ENCODE measurements at places on chromosomes 5 and 9. TPM values are rescaled to one million over a fixed set of nuclear protein-coding genes. Genes with fewer than 3 reads are reported as not detected.

TEX48 gene
- not detected for total RNA-seq

- no peak overlapping the region for H3K27ac ChIP-seq
- DNase-seq, result no peak
- no peaks in the 10 kb centered on the region for H3K27me3 ChIP-seq
- no peaks in the 10 kb centered on the region for H3K4me1 ChIP-seq
- no peak overlapping the region for H3K4me3 ChIP-seq
- H3K36me3 ChIP-seq, result no peaks in the 10 kb centered on the region
Measured at GRCh38 chr5:14893381-14893780, 21.8 kb upstream of the ANKH start.

GFI1B gene
- not detected for total RNA-seq

DNA sequence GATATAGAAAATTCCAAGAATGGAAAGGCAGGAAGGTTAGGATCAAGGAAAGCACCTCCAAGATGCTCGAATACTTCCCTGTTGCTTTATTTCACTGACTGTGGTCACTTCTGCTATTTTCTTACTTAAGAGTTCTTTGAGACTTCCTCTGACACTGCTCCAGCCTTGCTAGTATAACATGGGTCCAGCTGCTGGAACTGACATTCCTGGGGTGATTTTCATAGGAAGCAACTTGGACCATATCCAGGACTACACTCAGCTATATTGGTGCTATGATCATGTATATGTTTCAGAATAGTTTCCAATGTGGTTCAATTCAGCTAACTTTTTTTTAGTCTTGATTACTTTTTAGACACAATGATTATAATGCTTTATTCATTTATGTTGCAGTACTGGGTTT, 81.6 kb upstream of the CKMT2 start:
- H3K4me3 ChIP-seq, result no peak overlapping the region
- H3K27me3 ChIP-seq, result no peaks in the 10 kb centered on the region
- no peaks in the 10 kb centered on the region for H3K36me3 ChIP-seq
- H3K4me1 ChIP-seq, result no peaks in the 10 kb centered on the region
- no peak overlapping the region for H3K27ac ChIP-seq

NIPAL4 gene
- total RNA-seq, result not detected

- H3K27me3 ChIP-seq, result no peaks in the 10 kb centered on the region
- no peak overlapping the region for H3K4me3 ChIP-seq
- no peaks in the 10 kb centered on the region for H3K4me1 ChIP-seq
- H3K36me3 ChIP-seq, result no peaks in the 10 kb centered on the region
Measured at GRCh38 chr5:181035991-181036815, 3.9 kb upstream of the BTNL9 start.

DNA sequence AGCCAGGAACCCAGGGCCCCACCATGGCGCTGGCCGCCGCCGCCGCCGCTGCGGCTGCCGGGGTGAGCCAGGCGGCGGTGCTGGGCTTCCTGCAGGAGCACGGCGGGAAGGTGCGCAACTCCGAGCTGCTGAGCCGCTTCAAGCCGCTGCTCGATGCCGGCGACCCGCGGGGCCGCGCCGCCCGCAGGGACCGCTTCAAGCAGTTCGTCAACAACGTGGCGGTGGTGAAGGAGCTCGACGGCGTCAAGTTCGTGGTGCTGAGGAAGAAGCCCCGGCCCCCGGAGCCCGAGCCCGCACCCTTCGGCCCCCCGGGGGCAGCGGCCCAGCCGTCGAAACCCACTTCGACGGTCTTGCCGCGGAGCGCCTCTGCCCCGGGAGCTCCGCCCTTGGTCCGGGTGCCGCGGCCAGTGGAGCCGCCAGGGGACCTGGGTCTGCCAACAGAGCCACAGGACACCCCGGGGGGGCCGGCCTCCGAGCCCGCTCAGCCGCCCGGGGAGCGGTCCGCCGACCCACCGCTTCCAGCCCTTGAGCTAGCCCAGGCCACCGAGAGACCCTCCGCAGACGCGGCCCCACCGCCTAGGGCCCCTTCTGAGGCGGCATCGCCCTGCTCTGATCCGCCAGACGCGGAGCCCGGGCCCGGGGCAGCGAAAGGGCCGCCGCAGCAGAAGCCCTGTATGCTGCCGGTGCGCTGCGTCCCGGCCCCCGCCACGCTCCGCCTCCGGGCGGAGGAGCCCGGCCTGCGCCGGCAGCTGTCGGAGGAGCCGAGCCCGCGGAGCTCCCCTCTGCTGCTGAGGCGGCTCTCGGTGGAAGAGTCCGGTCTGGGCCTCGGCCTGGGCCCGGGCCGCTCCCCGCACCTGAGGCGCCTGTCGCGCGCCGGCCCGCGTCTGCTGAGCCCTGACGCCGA, 749 bp downstream of the SOWAHA start:
- peak overlapping the region; percentile 37 for H3K27ac ChIP-seq
- peak; percentile 56 for DNase-seq
- no peaks in the 10 kb centered on the region for H3K27me3 ChIP-seq
- no peaks in the 10 kb centered on the region for H3K36me3 ChIP-seq
- H3K4me1 ChIP-seq, result peaks cover 26% of the 10 kb centered on the region

DNA sequence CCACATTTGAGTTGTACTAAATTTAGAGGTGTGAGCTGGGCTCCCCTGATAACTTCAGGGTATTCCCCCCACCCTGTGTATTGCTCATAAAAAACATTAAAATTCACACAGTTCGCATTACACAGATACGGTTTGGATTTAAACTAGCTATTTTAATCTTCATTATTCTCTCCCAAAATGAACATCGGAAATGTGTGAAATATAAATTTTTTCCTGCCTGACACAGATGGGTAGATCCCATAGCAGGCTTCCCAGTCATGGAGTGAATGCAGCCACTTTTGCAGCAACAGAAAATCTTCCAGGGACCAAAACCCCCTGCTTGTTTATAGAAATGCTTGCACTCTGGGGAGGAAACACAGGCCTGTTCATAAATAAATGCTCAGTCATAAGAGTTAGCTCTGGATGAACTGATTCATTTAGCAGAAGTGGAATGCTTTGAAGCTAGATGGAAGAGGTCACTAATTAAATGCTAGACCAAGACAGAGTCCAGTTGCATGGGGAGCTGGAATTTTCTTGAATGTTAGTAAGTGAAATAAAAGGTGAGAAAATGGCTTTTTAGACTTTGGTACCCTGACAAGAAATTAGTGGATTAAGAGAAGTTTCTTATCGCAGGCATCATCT, 115.6 kb downstream of the PDE8B start:
- no peak overlapping the region for H3K27ac ChIP-seq
- no peaks in the 10 kb centered on the region for H3K27me3 ChIP-seq
- no peaks in the 10 kb centered on the region for H3K4me1 ChIP-seq
- no peaks in the 10 kb centered on the region for H3K36me3 ChIP-seq
- H3K4me3 ChIP-seq, result no peak overlapping the region
- DNase-seq, result no peak

GRCh38 chr9:14911046-14911445, 818 bp upstream of the FREM1 start:
- no peaks in the 10 kb centered on the region for H3K27me3 ChIP-seq
- no peaks in the 10 kb centered on the region for H3K36me3 ChIP-seq

GRCh38 chr5:68303038-68303738, 87.6 kb downstream of the PIK3R1 start:
- no peaks in the 10 kb centered on the region for H3K36me3 ChIP-seq
- H3K27me3 ChIP-seq, result no peaks in the 10 kb centered on the region
- no peak overlapping the region for H3K27ac ChIP-seq
- no peak for DNase-seq
- no peak overlapping the region for H3K4me3 ChIP-seq

DNA sequence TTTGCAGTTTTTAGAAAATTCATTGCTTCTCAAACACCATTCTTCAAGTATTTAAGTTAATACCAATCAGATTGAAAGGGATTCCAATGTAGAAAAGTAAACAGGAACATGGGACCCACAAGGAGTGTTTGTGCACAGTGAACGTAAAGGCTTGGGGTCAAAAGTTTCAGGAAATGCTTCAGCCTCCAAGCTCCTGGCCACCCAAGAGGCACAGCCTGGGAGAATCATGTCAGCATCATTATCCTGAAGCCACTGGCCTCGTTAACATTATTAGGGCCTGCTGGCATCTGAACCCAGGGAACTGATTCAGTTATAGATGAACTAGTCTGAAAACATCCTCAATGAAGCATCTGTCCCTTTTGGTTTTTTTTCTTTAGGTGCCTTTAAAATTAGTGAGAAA, 122.9 kb downstream of the NXNL2 start:
- no peaks in the 10 kb centered on the region for H3K4me1 ChIP-seq
- H3K36me3 ChIP-seq, result no peaks in the 10 kb centered on the region
- H3K27ac ChIP-seq, result no peak overlapping the region
- H3K27me3 ChIP-seq, result no peaks in the 10 kb centered on the region
- no peak overlapping the region for H3K4me3 ChIP-seq

DNA sequence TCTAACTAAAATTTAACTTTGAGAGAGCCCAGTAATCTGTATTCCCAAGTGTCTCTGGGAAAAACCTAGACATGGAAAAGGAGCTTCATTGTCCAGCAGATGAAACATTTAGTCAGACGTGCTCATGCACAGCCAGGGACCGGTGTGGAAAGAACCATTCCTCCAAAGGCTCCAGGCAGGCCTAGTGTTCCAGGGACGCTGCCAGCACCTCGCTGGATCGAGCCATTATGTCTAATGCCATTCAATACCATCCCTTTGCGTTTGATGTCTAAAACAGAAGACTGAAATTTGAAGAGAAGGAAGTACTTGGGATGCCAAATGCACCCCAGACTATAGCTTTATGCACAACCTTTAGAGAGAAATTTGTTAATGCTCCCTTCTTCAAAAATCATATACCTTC, 1.4 kb upstream of the CHSY3 start:
- DNase-seq, result no peak
- no peaks in the 10 kb centered on the region for H3K36me3 ChIP-seq
- H3K4me3 ChIP-seq, result no peak overlapping the region
- H3K4me1 ChIP-seq, result peaks cover 27% of the 10 kb centered on the region
- H3K27me3 ChIP-seq, result peaks cover 16% of the 10 kb centered on the region

IRGM gene
- total RNA-seq, result not detected

- no peak overlapping the region for H3K27ac ChIP-seq
- H3K4me3 ChIP-seq, result no peak overlapping the region
- no peaks in the 10 kb centered on the region for H3K36me3 ChIP-seq
- no peak for DNase-seq
Measured at GRCh38 chr5:82596451-82596850, 318.3 kb upstream of the RPS23 start.

DNA sequence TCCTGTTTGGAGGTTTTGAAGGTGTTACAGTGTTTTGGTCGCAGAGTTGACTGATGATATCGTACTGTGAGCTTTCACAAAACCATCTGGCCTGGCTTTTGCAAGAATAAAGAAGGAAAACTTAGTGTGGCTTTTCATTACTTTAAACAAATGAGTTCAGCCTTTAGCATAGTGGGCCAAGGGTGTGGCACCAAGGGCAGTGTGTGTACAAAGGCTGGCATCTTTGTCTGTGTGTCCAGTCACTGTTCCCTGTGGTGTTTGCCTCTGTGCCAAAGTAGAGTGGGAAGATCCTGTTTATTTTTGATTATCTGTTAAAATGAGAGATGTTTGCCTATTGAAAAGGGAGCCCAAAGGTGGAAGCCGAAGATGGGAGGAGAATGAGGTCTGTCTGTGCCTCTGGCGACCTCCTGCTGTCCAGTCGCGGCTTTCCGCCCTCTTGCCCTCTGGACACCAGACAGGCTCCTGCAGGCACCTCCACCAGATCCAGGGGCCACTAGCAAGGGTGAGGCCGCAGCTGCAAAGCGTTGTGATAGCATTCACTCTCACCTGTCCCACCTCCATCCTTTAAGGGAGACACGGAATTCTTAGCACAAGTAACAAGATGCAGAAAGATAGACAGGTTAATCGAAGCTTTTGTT, 113.7 kb downstream of the TRIO start:
- H3K4me1 ChIP-seq, result no peaks in the 10 kb centered on the region
- H3K27ac ChIP-seq, result no peak overlapping the region
- no peaks in the 10 kb centered on the region for H3K27me3 ChIP-seq
- no peak for DNase-seq
- H3K4me3 ChIP-seq, result no peak overlapping the region

DNA sequence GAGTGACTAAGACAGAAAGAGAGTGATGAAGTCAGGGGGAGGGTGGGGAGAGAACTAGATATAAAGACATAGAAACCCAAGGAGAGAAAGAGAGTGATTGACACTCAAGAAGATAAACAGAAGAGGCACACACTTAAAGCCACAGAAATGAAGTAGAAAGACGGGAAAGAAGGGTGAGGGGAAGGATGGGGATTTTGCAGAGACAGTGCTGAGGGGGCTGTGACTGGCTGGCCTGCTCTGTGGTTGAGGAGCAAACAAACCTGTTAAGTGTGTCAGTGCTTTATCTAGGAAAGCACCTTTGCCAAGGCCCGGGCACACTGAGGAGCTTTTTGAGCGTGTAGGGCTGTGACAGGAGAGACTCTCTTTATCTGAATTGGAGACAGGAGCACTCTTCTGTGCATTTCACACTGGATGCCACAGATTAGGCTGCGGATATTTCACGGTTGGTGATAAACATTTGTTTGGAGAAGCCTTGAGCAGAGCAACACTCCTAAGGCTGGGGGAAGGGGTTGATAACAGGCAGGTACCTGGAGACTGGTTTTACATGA, 109.1 kb downstream of the DOCK2 start:
- H3K4me3 ChIP-seq, result no peak overlapping the region
- H3K4me1 ChIP-seq, result no peaks in the 10 kb centered on the region
- no peak for DNase-seq
- no peaks in the 10 kb centered on the region for H3K27me3 ChIP-seq
- no peaks in the 10 kb centered on the region for H3K36me3 ChIP-seq
- no peak overlapping the region for H3K27ac ChIP-seq

- H3K27me3 ChIP-seq, result no peaks in the 10 kb centered on the region
- DNase-seq, result no peak
- no peaks in the 10 kb centered on the region for H3K4me1 ChIP-seq
- no peak overlapping the region for H3K4me3 ChIP-seq
- H3K27ac ChIP-seq, result no peak overlapping the region
- no peaks in the 10 kb centered on the region for H3K36me3 ChIP-seq
Measured at GRCh38 chr5:169701910-169702451, 64.9 kb downstream of the DOCK2 start.

- H3K36me3 ChIP-seq, result no peaks in the 10 kb centered on the region
- no peak overlapping the region for H3K27ac ChIP-seq
- DNase-seq, result no peak
- peaks cover 24% of the 10 kb centered on the region for H3K4me1 ChIP-seq
- H3K4me3 ChIP-seq, result no peak overlapping the region
Measured at GRCh38 chr5:81718300-81718699, 32.6 kb downstream of the SSBP2 start.

GRCh38 chr9:95751520-95751790, 124.0 kb upstream of the ERCC6L2 start:
- H3K27me3 ChIP-seq, result no peaks in the 10 kb centered on the region
- no peaks in the 10 kb centered on the region for H3K36me3 ChIP-seq
- peaks cover 24% of the 10 kb centered on the region for H3K4me1 ChIP-seq
- H3K27ac ChIP-seq, result no peak overlapping the region
- DNase-seq, result no peak
- H3K4me3 ChIP-seq, result no peak overlapping the region

CYLC2 gene
- not detected for total RNA-seq

- no peak for DNase-seq
- no peak overlapping the region for H3K27ac ChIP-seq
- no peaks in the 10 kb centered on the region for H3K36me3 ChIP-seq
- no peaks in the 10 kb centered on the region for H3K4me1 ChIP-seq
- H3K27me3 ChIP-seq, result no peaks in the 10 kb centered on the region
Measured at GRCh38 chr5:129830288-129830687, 74.0 kb upstream of the CHSY3 start.

GRCh38 chr5:9343146-9343850, 202.6 kb downstream of the SEMA5A start:
- DNase-seq, result no peak
- H3K27ac ChIP-seq, result no peak overlapping the region
- H3K4me3 ChIP-seq, result no peak overlapping the region
- H3K36me3 ChIP-seq, result no peaks in the 10 kb centered on the region
- H3K4me1 ChIP-seq, result peaks cover 6% of the 10 kb centered on the region

BICD2 gene
- 16.1 TPM for total RNA-seq

BTNL3 gene
- total RNA-seq, result not detected

GRCh38 chr9:79184831-79185230, 386.9 kb upstream of the TLE4 start:
- no peak for DNase-seq
- H3K36me3 ChIP-seq, result no peaks in the 10 kb centered on the region
- no peaks in the 10 kb centered on the region for H3K4me1 ChIP-seq
